ENCODE measurements at places on chromosomes 11 and 22.

GRCh38 chr11:64767344-64768299 lies 7.8 kb upstream of the PYGM start:
- DNase-seq, result peak; percentile 43

DNA sequence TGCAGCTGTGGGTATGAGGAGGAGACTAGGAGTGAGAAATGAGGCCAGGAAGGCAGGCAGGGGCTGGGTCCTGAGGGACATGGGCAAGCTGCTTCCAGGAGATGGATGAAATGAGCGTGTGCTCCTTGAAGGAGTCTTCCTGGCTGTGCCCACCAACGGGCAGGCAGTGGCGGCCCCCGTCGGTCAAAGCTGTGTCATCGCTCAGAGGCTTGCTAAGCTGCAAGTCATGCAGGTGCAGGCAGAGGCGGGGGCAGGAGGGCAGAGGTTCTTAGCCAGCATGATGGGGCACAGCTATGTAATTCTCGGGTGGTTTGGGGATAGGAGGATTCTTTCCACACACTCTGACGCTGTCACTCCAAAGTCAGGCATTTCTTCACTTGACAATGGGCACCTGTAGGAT lies 12.5 kb upstream of the PEX26 start:
- no peak for DNase-seq

- peak; percentile 47 for DNase-seq
Measured at GRCh38 chr11:93921695-93922468, 71.5 kb upstream of the VSTM5 start.

- DNase-seq, result no peak
Measured at GRCh38 chr11:117127171-117127901, 16.8 kb upstream of the PAFAH1B2 start.

DNA sequence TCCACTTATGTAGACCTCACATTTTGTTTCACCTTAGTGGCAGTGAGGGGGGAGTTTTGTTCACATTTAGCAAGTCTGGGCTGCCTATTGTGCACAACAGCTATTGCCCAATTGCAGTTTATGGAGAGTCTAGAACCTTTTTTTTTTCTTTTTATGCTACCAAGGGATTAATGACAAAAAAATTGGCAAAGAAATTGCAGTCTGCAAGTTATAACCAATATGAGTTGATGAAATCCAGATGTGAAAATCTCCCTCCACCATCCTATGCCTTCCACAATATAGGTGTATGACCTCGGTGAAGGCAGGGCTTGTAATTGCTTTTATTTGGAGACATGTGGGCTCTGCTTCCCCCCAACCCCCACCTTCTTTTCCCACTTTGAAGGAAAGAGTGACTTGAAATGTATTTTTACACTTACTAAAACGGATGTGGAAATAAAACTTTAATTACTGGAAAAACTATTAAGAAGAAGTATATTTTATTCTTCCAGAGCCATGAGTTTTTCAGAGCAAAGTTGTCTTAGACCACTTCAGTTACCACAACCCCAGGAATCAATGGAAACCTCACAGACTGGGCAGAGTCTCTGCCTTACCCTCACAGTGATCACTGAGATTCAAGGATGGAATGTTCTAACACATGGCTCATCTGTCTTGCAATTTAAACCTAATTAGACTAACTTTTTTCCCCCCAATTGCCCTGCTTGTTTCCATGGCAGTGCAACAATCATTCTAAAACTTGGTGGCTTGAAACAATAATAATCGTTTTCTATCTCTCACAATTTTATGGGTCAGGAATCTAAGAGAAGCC lies 120.8 kb upstream of the SLC5A12 start:
- no peak for DNase-seq

DNA sequence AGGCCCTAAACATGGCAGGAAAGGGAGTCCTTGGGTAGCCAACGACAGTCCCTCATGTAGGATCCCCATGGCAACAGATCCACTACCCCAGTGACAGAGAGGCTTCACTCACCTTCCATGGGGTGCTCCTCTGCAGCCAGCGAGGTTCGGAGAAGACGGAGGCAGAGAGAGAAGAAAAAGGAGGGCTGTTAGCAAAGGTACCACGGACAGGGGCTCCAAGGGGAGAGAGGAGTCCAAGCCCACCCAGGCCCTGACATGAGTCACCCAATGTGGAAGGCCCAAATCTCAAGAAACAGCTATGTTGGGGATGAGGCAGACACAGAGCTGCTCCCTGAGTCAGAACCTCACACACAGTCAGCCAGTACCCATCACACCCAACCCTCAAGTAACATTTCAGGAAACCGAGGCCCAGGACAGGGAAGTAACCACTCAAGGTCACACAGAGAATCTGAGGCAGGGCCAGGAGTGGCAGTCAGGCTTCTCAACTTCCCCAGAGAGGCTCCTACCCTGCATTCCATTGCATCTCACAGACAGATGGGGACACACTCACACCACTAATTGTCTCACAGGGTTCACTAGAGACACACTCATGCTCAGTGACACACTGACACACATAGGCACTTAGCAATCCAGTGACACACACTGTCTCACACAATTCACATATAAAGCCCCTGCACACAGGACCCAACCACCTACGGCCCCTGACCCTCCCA lies 25.2 kb downstream of the NRXN2 start:
- DNase-seq, result no peak

GRCh38 chr22:45866646-45867117 lies 110.3 kb downstream of the WNT7B start:
- no peak for DNase-seq
